Stimulated activated CD4-positive, alpha-beta T cell treated with anti-CD3 and anti-CD28 coated beads, Interleukin-1b, Interleukin-23, amount 100 ng/mL, for 1 hour (primary cell): ENCODE measurements at places on chromosomes 5 and 9.

GRCh38 chr5:142698447-142699183, 12.7 kb upstream of the FGF1 start:
- no peak for DNase-seq

DNA sequence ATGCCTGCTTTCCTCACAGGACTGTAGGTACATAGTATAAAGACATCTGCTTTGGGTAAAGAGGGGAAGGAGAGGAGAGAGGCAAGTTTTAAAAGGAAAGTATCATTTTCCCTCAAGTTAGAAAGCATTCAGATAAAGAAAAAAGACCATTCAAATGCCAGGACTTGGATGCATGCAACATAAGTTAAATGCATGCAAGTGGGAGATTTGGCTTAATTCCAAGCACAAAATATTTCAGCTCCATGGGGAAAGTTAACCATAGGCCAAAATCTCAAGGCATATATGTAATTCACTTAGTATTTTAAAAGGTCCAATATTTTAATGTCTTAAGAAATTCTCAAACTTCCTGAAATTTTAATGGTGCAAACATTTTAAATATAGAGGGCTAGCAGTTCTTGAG, 36.4 kb downstream of the POU5F2 start:
- DNase-seq, result no peak

DNA sequence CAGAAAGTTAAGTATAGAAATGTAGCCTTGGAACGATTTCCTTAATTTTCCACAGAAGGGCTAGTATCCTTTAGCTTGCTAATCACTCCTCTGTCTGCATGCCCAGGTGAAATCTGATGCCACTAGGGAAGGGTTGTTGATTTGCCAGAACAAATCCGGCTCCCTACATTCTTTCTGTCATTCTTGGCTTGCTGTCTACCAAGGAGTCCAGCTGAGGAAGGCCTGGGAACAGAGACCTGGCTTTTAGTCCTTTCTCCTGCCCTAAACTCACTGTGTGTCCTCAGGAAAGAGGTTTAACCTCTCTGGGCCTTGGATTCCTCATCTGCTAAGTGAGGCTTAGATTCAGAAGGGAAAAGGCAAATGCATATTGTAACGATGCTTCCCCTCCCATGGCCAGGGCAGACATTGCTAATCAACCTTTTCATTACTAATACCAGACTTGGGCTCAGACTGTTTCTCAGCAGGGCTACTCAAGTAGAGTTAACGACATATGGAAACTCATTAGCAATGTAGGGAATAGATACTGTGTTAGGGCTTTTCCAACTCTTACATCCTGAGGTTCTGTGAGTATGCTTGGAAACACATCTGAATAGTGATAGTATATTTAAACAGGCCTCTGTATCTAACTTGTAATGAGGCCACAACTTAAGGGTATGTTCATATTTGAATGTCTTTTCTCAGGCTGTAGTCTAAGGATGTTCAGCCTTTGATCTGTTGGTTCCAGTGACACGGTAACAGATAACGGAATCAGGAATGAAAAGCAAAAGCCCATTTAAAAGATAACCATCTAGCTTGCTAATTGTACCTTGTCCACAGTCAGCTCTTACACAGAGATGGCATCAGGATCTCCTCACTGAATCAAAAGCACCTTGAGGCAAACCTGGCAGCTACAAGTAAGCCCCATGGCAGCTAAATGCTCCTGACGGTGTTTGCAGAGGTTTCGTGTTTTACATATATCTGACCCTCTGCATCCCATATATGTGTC, 4.1 kb downstream of the GALNT10 start:
- DNase-seq, result no peak

- DNase-seq, result no peak
Observed at GRCh38 chr5:32123058-32123805, 50.9 kb downstream of the GOLPH3 start.

DNA sequence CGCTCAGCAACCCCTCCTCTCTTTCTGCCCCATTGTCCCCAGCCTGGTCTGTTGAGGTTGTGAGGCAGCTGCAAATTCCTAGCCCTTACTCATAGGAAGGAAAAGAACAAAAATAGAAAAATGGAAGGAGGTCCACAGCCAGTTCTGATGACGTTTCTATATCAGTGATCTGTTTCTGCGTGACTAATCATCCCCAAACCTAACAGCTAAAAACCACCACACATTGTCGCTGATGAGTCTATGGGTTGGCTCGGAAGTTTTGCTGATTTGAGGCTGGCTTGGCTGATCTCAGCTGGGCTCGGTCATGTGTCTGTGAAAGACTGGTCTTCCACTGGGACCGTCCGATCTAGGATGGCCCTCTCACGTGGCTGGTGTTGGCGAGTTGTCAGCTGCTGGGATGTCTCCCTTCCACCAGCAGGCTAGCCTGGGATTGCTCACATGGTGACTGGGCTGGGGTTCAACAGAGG, 200.6 kb upstream of the ZNF618 start:
- no peak for DNase-seq

- no peak for DNase-seq
Observed at GRCh38 chr9:73148447-73148937, 3.2 kb upstream of the ANXA1 start.

DNA sequence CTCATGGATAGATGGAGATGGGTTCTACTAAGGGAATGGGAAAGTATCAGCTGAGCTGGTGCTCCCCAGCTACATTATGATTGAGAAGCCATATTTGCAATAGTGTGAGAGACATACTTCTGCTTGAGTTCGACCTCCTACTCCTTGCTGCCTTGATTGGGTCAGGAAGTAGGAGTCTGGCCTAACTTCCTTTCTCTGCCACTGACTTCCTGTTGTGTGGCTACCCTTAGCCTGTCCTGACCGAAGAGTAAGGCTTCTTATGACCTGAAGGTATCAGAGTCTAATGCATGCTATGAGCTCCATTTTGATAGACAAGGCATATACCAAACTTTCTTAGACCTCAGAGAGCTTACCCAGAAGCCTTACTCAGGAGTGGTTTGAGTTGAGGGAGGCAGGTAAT, 53.9 kb downstream of the OSTF1 start:
- no peak for DNase-seq

DNA sequence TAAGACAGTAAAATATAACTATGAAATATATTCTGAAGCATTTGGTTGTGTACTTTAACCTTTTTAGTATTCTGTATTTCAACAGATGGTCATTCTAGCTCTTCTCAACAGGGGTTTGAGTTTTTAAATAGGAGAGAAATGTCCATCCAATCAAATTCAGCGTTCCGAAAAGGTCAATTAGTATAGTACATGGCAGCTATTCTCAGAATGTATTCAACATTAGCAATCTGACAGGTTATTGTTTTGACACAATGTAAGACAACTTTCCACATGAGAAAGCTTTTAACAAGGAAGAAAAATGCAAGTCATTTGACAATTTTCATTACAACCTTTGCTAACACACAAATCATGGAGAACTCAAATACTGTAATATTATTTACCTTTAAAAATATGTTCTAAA, 996.3 kb upstream of the CDH10 start:
- no peak for DNase-seq

GRCh38 chr5:94748212-94748611, 129.7 kb downstream of the SLF1 start:
- DNase-seq, result no peak

GRCh38 chr5:172336676-172337285, 53.2 kb upstream of the UBTD2 start:
- DNase-seq, result no peak

- no peak for DNase-seq
Observed at GRCh38 chr5:3842591-3842990, 247.0 kb downstream of the IRX1 start.

DNA sequence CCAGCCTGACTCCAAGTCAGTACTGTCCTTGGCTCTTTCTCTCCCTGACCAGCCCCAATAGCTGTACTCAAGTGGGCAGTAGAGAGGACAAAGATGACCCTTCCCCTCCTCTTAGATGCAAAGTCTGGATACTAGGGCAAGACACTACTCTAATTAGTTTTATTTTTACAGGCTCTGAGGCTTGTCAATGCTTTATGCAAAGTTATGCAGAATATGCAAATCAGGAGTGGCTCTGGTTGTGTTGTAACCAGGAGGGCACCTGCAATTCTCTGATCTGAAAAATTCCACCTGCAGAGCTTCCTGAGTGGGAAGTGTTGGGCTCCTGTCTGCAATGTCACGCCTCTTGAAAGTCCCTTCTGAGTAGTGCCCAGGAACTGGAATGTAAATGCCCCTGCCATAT, 201.5 kb downstream of the RGS3 start:
- no peak for DNase-seq

DNA sequence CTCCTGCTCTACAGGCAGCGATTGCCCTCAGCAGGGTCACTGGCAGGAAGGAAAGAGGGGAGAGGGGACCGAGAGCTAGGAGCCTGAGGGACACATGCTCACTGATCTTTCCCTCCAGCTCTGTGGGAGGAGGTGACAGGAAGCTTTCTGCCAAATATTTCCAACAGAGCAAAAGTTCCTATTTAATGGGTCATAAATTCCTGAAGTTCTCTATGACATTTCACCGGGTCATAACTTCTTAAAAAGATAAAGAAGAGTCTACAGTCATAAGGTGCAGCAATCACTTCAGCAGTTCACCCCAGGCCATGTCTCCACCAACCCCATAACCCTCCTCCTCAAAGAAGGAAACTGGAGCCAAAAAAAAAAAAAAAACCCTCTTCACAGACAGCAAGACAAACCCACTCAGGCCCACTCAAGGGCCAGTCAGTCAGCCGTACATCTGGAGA, 481.1 kb downstream of the NR2F1-AS1 start:
- no peak for DNase-seq

GRCh38 chr5:154477382-154478223, 424 bp downstream of the HAND1 start:
- no peak for DNase-seq

DNA sequence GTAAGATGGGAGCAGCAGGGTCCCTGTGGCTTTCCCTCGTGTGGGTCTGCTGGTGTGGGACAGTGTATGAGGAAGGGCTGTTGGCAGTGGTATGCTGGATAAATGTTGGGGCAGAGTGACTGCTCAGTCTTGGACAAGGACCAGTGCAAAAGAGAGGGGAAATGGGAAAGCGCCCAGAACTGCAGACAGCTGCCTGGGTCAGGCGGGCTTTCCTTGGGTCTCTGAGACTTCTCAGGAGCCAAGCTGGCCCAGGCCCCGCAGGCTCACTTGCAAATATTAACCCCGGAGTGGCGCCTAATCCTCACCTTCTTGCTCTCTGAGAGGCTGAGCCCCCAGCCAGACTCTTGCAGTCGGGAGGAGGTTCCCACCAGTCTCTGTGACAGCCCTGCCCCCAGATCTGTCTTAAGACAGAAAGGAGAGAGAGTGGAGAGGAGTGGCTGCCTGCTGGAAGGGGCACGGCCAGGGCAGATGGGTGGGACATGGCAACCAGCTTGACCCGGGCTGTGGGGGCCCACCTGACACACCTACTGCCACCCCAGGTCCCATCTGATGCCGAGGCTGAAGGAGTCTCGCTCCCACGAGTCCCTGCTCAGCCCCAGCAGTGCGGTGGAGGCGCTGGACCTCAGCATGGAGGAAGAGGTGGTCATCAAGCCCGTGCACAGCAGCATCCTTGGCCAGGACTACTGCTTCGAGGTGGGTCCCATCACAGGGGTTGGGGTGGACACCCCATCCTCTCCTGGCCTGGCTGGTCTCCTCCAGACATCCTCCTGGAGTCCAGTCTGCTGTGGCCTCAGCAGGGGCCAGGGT, 105.2 kb downstream of the DAB2IP start:
- DNase-seq, result no peak

- no peak for DNase-seq
Observed at GRCh38 chr5:78920604-78921003, 64.5 kb downstream of the ARSB start.
